HCEC 1CT (cell line): ENCODE measurements at places on chromosomes 3 and 15.

- DNase-seq, result no peak
Measured at GRCh38 chr3:75260-75659, 121.3 kb upstream of the CHL1 start.

DNA sequence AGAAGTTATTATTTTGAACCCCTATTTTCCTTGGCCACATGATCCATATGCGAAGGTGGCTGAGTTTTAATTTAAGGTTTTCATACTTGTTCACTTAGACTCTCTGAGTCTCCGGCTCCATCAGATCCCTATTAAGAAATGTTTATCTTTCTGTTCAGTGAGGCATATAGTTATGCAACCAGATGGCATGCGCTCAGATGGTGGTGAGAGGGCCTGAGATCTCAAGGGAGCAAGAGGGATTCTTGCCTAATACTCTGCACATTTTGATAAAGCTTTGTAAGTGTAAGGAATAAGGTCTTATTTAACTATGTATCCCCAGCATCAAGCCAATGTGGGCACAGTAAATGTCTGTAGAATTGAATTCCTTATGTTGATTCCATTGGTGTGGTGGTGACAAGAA lies 78.9 kb upstream of the DPH6 start:
- peak; percentile 77 for DNase-seq

DNA sequence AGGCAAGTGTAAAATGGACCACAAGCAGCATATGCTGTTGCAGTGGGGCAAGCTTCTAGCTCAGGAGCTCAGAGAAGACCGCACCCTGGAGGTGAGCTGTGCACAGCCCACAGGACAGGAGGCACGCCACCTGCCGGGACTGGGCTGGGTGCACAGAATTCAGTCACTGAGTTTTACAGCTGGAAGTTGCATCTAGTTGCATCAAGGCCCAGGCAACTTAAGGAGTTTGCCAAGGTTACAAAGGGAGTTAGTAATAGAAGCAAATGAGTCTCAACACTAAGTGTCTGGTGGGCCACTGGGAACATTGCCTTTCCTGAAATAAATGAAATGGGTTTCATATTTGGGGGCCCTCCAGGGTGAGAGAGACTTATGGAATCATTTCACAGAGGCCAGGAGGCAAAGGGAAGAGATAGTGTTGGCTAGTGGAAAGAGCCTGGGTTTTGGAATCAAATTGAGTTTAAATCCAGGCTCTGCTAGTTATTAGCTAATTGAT lies 36.0 kb upstream of the TIMP4 start:
- peak; percentile 41 for DNase-seq

- no peak for DNase-seq
Measured at GRCh38 chr3:193023218-193023617, 105.6 kb upstream of the MB21D2 start.

- DNase-seq, result no peak
Measured at GRCh38 chr3:37988931-37989525, 1.6 kb upstream of the VILL start.

- no peak for DNase-seq
Measured at GRCh38 chr15:93089727-93090305, 805 bp upstream of the RGMA start.

GRCh38 chr15:71400294-71400693 lies 285.0 kb downstream of the THSD4 start:
- DNase-seq, result no peak

DNA sequence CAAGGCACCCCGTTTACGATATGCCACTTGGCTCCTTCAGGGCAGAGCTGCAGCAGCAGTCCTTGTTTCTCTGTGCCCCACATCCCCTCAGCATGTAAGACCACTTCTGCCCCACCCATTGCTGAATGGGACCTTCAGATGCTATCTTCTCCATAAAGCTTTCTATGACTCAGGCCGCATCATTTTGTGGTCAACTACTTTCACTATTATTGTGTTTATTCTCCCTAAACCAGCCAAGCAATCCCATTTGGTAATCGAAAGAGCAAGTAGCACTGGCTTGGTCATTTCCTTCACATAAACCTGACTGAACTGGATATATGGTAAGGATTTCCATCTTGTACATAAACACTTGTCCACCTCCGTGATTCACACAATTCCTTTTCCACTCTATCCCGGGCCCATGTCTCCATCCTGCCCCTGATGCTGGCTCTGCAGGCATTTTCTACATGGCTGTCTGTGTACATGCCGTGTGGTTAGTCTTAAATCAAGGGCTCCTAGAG lies 25.7 kb downstream of the LIPC start:
- peak; percentile 92 for DNase-seq

DNA sequence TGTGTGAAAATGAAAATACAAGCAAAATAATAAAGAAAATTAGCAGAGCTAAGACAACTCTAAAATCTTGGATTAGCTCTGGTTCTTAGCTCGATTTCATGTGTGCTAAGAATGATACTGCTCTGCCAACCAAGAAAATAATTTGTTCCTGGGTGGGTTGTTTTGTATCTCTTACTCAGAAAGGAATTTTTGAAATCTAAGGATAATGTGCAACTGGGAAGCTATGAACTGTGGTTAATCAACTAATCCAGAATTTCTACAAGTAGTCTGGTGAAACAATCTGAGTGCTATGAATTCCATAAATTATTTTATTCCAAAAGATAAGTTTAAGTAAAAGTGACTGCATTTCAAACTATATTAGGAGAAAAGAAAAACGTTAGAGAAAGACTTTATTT lies 92.0 kb downstream of the TFDP2 start:
- DNase-seq, result no peak

- DNase-seq, result no peak
Measured at GRCh38 chr15:68888419-68888818, 41.9 kb upstream of the SPESP1 start.

- no peak for DNase-seq
Measured at GRCh38 chr3:19392150-19392549, 243.8 kb downstream of the KCNH8 start.

DNA sequence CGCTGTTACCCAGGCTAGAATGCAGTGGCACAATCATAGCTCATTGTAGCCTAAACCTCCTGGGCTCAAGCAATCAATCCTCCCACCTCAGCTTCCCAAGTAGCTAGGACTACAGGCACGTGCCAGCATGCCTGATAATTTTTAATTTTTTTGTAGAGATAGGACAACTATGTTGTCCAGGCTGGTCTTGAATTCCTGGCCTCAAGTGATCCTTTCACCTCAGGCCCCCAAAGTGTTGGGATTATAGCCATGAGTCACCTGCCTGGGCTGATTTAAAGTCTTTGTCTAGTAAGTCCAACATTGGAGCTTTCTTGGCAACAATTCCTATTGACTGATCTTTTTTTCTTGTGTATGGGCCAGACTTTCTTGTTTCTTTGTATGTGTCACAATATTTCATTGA lies 28.1 kb downstream of the SPINK8 start:
- no peak for DNase-seq

- DNase-seq, result peak; percentile 32
Measured at GRCh38 chr3:138861798-138862197, 27.1 kb upstream of the PIK3CB start.

DNA sequence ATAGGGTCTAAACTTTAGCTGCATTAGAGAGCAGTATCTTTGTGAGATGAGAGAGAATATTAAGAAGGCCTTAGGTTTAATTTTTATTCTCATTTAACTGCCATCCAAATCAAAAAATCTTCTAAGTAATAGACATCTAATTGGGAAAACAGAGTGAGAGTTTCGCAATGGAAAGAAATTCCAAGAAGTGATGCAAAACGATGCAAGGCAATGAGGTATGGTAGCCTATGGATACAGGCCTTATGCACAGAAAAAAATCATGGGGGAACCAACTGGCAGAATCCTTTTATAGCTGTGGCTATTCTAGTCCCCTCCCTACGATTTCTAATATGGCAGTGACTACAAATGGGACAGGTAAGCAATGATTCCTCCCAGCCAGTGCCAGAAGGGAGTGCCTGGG lies 225.9 kb downstream of the GREM1 start:
- no peak for DNase-seq

- DNase-seq, result no peak
Measured at GRCh38 chr3:193773266-193774220, 180.5 kb downstream of the OPA1 start.

GRCh38 chr3:134161898-134162615 lies 88.6 kb downstream of the RYK start:
- no peak for DNase-seq

- no peak for DNase-seq
Measured at GRCh38 chr3:69448877-69449276, 63.0 kb upstream of the FRMD4B start.

DNA sequence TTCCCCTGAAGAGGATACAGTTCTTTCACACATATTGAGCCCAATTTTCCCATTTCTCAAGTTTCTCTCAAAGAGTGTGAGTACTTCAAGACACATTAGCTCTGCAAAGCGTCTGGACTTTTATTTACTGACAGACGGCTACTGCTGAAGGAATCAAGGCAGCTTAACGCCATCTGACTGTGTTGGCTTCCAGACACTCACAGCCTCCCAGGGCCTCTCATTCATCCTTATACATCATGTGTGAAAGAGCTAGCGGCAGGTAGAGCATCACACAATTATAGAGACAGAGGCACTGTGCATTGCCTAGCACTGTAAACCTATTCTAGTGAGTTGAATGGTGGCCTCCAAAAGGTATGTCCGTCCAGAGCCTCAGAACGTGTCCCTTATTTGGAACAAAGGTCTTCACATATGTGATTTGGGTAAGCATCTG lies 284.1 kb upstream of the STT3B start:
- DNase-seq, result no peak

- peak; percentile 43 for DNase-seq
Measured at GRCh38 chr3:67653425-67654098, 850 bp downstream of the SUCLG2 start.

DNA sequence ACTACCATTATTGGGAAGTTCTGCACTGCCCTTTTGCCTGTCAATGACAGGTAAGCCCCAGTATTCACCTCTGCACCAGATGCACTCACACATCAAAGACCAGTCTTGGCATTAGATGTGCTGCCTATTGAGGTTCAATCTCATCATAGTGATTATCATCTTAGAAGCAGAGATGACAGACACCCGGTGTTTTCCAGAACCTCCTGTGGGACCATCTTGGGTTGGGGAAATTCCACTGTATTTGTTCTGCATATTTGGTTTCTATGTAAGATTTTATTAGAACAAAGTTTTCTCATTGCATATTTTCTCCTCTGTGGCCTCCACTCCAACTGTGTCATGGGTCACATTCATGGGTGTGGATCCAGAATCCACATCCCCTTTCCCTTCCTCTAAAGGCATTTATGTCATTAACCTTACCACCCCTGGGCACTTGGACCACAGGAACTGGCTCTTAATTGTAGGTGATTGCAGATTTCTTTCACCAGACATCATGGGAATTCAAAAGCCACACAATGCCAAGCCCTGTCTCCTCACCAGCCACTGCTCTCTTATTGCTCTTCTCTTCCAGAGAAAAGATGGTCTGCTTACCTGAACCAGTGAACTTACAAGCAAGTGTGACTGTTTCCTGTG lies 31.2 kb downstream of the PLA1A start:
- no peak for DNase-seq

- DNase-seq, result no peak
Measured at GRCh38 chr3:155704771-155705559, 39.9 kb downstream of the PLCH1 start.

- DNase-seq, result no peak
Measured at GRCh38 chr3:134675726-134676256, 25.0 kb upstream of the KY start.

- DNase-seq, result no peak
Measured at GRCh38 chr15:63909819-63910437, 76.2 kb upstream of the HERC1 start.

DNA sequence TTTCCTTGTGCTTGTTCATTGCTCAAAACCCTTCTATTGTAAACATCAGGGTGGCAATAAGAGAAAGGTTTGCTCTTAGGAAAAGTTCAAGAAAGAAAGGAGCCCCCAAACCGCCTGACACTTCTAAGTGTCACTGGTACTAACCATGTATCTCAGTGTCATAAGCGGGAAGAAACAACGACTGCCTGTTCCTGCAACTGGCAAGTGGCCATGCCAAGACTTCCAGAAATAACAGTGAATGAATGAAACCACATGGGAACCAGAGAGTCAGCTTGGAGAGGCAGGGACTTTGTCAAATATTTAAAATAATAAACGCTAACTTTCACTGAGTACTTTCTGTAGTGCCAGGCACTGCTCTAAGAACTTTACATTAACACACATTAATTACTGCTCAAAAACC lies 1.1 kb downstream of the PLSCR2 start:
- peak; percentile 25 for DNase-seq

DNA sequence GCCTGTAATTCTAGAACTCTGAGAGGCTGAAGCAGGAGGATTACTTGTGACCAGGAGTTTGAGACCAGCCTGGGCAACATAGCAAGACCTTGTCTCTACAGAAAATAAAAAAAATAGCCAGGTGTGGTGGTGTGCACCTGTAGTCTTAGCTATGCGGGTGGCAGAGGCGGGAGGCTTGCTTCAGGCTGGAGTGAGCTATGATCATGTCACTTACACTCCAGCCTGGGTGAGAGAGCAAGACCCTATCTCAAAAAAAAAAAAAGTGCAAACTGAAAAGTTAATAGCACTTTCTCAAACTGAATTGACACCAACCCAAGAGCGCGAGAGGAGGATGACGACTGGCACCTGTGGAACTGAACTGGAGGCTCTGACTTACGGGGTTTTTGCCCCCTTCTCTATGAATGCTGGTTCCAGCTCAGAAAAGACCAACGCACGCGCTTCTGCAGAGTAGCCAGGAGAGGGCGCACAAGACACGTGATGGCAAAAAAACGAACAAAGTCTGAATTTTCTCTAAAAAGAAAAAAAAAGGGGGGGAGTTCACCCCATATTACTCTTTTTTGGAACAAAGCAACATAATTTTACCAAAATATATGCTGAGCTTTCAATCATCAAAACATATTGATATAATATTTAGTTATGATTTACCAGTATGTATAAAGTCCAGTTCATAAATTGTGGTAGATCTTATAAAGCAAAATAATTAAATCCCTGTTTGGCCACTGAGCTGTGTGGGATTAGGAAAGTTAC lies 23.7 kb downstream of the CFAP92 start:
- DNase-seq, result peak; percentile 33

DNA sequence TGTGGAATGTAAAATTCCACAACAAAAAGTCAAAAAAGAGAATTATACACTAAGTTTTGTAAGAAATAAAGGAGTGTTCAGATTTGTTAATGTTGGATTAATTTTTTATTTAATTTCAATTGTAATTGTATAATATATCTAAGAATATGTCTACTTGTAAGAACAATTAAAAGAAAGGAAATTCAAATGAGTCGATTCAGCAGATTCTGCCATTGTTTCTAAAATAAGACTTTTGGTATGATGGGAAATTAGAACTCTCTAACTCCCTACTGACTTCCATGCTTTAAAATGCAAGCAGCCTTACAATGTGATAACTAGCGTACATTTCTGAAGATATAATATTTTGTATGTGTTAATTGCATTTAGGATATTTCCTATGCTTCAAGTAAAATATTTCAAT lies 395.9 kb upstream of the ZNF717 start:
- DNase-seq, result no peak

GRCh38 chr3:15932348-15933300 lies 134.8 kb upstream of the ANKRD28 start:
- DNase-seq, result no peak

DNA sequence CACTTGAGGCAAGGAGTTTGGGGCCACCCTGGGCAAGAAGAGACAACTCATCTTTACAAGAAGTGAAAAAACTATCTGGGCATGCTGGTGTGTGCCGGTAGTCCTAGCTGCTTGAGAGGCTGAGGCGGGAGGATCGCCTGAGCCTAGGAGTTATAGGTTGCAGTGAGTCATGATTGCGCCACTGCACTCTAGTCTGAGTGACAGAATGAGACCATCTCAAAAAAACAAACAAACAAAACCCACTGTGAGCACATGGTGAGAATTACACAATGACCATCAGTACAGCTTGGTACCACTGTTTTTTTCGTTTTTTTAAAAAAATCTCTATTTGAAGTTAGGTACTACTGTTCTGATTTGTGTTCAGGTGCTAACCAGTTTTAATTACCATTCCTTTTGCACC lies 13.6 kb downstream of the VPS39 start:
- peak; percentile 82 for DNase-seq
